ENCODE measurements at places on chromosomes 12 and 14. TPM values are rescaled to one million over a fixed set of nuclear protein-coding genes. Genes with fewer than 3 reads are reported as not detected.
A peak's percentile ranks its signal among the peaks of the same experiment; 100 is the strongest.

The VRTN gene
- not detected for total RNA-seq

The RERGL gene
- total RNA-seq = 9.1 TPM

The ALX1 gene
- not detected for total RNA-seq

The LHX5 gene
- total RNA-seq = not detected

The KRT3 gene
- not detected for total RNA-seq

GRCh38 chr12:82756303-82756702 lies 69.6 kb downstream of the TMTC2 start:
- DNase-seq = no peak

DNA sequence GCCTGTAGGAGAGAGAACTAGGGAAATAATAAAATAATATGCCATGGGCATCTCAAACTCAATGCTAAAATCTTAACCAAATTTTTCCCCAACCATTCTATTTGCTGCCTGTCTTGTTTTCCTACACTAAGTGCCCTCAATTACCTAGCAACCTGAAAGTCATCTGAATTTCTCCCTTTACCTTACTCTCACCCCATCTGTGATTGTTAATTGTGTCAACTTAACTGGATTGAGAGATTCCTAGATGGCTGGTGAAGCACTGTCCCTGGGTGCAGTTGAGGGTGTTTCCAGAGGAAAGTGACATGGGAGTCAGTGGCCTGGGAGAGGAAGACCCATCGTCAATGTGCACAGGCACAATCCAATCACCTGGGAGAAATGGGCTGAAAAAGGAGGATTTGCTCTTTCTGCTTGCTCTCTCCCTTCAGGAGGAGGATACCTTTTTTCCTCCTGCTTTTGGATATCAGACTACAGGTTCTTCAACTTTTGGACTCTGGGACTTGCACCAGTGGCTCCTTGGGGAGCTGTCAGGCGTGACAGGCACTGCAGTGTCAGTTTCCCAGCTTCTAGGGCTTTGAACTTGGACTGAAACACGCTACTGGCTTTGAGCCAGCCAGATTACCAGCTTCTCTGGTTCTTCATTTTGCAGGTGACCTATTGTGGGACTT lies 100.1 kb downstream of the PPP1R12A start:
- DNase-seq = no peak

- DNase-seq = peak; percentile 45
Measured at GRCh38 chr14:100529561-100530031, 57.6 kb downstream of the BEGAIN start.

GRCh38 chr14:72000907-72001306 lies 68.7 kb downstream of the RGS6 start:
- DNase-seq = no peak

DNA sequence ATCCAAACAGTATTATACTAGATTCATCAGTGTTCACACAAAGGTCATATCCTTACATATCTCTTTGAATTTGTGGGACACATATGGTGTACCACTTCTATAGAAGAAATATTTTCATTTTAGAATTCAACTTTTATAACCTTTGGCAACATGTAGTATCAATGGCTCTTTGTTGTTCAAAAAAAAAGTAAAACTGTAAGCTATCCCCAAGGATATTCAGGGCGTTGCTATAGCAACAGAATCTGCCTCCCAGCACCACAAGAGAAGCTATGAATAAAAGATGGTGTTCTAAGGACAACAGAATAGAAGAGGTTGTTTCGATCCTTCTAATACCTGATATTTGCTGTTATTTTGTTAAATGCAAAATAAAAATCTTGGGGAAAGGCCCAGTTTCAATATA lies 139.3 kb downstream of the BRMS1L start:
- DNase-seq = no peak

DNA sequence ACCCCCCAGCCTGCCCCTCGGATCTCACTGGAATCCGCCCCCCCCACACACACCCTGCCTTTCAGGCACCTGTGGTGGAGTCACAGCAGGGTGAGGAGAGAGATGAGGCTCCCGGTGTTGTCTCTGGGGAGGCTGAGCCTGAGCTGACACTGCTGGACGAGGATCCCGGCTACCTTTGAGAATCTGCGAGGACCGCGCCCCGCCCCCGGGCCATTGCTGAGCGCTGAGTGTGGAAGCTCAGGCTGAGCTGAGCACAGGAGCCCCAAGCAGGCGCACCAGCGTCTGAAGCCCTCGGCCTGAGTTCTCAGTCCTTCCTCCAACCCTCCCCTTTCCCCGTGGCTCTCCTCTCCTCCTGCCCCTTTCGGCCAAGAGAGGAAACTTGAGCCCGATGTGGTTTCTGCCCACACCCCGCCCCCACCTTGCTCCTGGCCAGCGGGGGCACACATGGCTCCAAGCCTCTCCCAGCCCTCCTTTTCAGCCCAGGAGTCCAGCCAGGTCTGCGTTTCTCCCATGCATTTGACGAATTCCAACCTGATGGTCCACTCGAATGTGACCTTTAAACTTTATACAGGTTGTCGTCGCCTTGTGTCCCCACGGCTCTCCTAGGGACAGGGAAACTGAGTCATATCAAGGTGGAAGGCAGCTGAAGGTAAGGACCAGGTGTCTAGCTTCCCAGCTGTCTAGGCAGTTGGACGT lies at the start of gene NFE2:
Gene NFE2 (minus strand): TSS at position 284 of the 696 bp plus-strand sequence. CDS start 5,767 bp downstream, outside the sequence.
- DNase-seq = no peak

- DNase-seq = no peak
Measured at GRCh38 chr14:103522649-103523574, at the start of gene CKB. CKB (minus strand) TSS chr14:103522830; CDS start chr14:103522493, 337 bp downstream.

DNA sequence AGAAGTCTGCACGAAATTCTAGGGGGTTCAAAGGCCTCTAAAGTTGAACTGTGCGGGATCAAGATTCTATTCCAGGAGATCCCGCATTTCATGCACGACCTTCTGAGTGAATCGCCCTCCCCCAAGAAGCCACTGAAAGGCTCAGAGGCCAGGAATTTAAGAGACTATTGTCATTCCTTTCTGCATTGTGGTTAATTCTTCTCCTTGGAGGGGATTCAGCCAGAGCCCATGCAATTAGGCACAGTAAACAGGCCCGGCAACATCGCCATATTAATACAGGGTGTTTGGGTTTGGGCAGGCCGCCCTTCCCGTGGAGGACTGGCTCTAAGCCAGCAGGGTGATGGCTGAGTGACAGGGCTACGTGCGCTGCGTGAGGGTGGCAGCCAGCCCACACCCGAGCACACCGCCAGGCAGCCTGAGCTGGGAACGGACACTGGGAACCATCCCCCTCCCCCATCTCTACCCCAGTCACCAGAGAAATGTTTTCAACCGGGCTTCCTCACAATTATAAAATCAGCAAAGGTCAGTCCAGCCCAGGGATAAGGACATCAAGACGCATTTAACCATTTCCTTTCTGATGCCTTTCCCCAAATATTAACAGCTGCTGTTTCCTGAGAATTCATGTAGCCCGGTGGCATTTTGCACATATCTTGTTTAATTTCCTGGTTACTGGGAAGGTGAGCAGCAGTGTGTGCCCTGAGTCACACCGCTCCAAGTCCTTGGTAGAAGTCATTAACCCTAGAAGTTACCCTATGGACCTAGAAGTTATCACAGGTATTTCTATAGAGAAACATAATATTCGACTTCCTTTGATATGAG lies 12.5 kb downstream of the EGLN3 start:
- peak; percentile 73 for DNase-seq

DNA sequence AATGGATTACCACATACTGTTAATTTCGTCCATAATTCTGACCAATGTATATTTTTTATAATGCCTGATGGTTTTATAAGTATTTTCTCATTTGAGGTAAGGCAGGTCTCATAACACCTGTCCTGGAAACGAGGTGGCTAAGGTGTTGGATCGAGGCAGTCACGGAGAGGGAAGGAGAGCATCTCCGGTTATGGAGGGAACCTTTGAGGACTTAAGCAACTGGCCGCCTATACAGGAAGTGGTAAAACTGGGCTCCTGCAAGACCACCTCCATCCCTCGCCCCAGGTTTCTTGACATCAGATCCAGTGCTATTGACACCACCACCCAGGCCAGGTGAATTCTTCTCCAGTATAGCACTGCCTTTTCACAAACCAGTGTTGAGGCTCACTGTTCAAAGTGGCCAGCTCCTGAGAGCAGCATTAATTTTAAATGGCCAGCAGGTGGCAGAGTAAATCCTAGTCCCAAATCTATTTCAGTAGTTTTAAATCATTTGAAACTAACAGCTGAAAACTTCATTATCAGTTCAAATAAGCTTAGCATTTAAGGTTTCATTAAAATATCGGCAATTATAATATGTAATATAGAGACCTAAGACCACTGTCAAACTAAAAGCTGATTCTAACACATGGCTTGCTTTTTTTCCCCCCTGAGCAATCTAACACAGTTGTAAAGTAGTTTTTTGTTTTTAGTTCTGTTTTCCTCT lies 100.8 kb downstream of the PPM1A start:
- no peak for DNase-seq

- DNase-seq = no peak
Measured at GRCh38 chr12:9364224-9365176, 156.3 kb upstream of the PZP start.

- no peak for DNase-seq
Measured at GRCh38 chr12:113643177-113643974, 171.7 kb upstream of the LHX5 start.

GRCh38 chr14:92258934-92259333 lies 64.0 kb upstream of the SLC24A4 start:
- DNase-seq = no peak

All from breast epithelium (tissue), 4 donors.